ENCODE measurements at places on chromosomes 4 and X.

DNA sequence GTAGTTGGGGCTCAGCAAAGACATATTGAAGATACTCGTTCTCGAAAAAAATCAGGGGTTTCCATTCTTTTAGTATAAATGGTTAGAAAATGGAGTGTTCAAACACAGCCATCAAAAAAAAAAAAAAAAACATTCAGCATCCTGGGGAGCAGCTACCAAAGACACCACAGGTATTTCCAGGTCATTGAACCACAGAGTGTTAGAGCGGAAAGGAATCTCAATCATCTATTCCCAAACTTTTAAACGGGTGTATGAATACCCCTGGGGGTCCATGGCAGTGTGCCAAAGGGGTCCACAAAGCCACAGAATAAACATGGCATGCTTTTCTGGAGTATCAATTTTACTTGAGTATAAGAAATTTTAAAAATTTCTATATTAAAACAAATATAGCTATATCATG, 6.9 kb upstream of the FGF16 start:
- no peak for DNase-seq

- no peak for DNase-seq
Measured at GRCh38 chr4:47907089-47907646, 7.2 kb downstream of the NFXL1 start.

GRCh38 chr4:55122235-55122634, 3.2 kb downstream of the KDR start:
- no peak for DNase-seq

- no peak for DNase-seq
Measured at GRCh38 chr4:81572402-81572801, 100.7 kb upstream of the RASGEF1B start.

DNA sequence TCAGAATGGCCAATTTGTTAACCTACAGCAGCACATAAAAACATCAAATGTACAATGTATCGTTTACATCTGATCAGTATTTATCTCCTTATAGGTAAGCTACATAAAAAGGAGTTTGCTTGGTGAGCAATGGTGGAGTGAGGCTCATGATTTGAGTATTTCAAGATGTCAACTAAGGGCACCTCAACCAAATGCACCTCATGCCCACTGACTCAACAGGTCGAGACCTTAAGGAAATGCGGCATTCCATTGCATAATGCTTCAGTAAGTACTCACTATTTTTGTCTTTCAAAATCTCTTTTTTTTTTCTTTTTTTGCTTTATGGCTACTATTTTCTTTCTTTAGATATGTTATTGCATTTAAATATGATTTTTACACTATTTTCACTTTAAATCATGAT, 181.0 kb upstream of the TLL1 start:
- no peak for DNase-seq

DNA sequence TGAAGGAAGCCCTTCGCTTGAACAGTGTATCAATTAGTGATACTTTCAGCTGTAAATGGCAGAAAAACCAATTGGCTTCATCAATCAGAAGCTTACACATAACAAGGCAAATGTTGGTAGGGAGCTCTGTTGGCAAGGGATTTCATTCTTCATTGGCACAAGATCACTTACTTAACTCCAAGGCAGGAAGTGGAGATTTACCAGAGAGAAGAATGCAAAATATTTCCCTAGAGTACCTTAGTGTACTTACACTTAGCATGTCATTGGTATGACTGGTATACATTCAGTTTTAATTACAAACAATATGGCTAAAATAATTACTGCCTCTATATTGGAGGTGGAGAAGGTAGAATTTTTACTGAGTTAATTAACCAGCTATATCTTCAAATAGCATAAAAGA, 545.0 kb downstream of the GABRG1 start:
- DNase-seq: no peak

DNA sequence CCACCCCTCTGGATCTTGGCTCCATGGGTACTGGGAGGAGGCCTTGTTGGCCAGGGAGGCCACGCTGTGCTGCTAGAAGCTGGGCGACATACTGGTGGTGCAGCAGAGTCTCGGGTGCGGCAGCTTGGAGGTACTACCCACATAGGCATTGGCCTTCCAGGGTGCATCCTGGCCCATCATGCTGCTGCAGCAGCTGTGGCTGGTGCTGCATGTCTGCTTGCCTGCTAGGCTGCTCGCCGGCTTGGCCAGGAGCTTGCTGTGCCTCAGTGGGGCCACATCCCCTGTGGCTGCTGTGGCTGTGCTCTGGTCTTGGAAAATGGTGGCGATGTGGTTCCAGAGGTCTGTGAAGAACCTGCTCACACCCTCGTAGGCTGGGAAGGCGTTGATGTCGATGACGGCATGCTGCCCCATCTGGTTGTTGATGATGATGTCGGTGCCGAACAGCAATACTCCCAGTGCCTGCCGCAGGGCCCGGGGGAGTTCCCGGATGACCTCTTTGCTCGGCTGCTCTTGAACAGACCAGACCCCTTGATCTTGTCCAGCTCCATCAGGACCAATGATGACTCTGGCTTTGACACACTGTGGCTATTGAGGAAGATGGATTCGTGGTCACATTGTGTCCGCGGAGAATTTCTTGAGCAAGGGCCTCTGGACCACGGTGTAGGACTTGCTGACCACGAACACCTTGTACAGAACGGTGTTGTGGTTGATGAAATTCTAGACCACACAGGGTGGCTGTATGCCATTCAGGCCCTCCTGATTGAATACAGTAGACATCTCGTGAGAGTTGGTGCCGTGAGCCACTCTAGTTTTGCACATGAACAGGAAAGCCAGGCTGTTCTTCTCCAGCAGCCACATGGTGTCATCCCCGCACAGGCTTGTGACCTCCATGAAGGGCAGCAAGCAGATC, 11.8 kb downstream of the RBM10 start:
- DNase-seq: no peak

- DNase-seq: no peak
Measured at GRCh38 chrX:102859550-102859871, 77.6 kb upstream of the RAB40AL start.

- peak; percentile 76 for DNase-seq
Measured at GRCh38 chr4:2535376-2536192, 863 bp upstream of the FAM193A start.

DNA sequence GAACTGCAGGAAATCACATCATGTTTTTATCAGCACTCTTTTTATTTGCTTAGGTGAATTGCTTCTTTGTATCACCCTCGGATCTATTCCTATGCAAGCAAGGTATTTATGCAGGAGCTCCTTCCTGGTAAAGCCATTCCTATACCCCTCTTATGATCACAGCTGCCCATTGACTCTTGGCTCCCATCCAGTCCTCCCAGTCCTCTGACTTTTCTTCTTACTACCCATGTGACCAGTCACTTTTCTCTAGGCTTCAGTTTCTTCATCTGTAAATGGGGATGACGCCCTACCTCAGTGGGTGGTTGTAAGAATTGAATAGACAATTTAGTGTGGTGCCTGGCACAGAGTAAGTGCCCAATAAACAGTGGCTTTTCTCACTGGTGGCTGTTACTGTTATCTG, 144.9 kb downstream of the FHIP1A start:
- no peak for DNase-seq

DNA sequence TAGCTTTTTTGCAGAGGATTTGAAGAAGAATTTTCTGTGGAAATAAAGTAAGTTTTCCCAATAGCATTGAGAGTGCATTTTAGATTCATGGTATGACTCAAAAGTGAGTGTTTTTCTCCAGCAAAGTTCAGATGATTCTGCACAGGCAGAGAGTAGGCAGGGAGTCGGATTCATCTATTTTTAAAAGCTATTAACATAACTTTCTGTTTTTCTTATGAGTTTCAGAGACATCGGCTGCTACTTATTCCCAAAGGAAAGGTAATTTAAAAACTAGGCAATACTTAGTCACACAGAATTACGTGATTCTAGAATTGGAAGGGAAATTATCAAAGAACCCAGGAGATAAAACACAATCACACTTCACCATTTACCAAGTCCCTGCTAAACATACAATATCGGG, 4.4 kb downstream of the CCDC110 start:
- no peak for DNase-seq

DNA sequence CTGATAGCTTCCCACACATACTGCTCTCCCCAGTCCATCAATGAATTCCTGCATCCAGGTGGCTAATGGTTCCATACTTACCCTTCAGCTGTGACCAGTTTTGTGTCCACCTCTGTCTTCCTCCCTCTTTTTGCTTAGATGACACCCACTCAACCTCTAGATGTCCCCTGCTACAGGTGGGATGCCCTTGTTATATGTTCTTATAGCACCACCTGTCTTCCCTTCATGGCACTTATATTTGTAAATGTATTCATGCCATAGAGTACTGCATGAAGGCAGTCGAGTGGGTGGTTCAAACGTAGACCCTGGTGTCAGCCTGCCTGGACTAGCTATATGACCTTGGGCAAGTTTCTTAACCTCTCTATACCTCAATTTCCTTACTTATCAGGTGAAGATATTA, 6.5 kb upstream of the USP46 start:
- DNase-seq: peak; percentile 10

DNA sequence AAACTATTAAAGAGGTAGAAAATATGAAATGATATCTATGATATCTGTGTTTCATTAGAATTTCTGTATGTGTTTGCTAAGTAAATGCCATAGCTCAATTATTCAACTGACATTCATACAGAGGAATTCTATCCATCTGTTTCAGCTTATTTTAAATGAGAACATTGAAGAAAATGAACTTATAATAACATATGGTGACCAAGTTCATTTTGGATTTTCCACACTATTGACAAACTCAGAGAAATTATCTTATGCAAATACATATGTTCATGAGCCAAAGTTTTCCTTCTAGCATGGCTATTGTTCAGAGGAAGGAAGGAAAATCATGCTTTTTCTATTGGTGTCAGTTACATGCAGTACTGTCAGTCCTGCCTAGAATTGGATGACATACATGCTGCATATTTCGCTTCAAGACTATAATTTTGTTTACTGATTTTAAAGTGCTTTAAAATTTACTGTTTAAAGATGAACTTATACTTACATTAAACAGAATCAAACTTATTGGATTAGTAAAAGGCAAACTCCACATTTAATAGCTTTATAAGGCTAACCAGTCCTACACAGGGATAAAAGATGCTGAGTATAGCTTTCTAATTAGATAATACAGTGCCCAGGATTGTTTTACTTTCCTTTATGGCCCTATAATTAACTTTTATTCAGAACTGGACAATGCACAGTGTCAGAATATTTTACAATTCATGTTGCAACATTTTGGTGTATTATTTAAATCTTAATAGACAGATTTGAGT, 646.2 kb downstream of the TRAM1L1 start:
- DNase-seq: no peak

DNA sequence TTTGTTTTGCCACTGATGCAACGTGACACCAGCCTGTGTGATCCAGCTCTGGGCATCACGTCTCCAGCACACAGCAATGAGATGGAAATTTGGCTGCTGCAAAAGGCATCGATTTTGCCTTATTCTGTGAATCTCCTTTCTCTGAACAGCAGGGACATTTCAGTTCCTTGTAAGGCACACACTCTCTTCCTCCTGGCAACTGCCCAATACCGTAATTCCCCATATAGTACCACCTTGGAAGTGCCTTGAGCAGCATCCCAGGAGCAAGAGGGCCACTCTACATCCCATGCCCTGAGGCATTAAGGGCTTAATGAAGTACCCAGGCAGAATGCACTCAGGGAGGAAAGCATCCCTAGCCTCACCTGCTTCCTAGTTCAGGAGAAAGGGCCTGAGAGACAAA, 10.5 kb upstream of the MAMLD1 start:
- no peak for DNase-seq

- DNase-seq: no peak
Measured at GRCh38 chrX:18949291-18949943, 34.5 kb downstream of the PHKA2 start.

GRCh38 chrX:40132751-40133150, 35.0 kb upstream of the BCOR start:
- no peak for DNase-seq

- no peak for DNase-seq
Measured at GRCh38 chrX:130984782-130985181, 73.4 kb upstream of the ARHGAP36 start.

- DNase-seq: no peak
Measured at GRCh38 chr4:99438405-99438780, 3.3 kb upstream of the ADH7 start.

DNA sequence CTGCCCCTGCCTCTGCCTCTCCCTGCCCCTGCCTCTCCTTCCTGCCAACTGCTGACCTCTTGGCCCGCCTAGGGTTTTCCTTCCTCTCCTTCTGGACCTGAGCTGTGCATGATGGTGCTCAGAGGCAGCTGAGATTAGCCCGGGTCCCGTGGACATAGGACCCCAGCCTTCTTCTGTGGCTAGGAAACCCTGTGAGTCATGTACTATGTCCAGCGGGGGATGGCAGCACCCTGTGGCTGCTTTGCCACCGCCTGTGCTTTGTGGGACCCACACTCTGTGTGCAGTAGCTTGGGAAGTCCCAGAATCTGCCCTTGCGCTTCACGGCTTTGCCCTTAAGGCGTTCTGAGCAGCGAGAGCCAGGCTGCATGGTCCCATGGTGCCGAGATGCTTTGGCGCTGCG, 105.5 kb upstream of the PSAPL1 start:
- no peak for DNase-seq

- DNase-seq: no peak
Measured at GRCh38 chr4:4388311-4388790, 1.4 kb downstream of the NSG1 start.

- DNase-seq: no peak
Measured at GRCh38 chr4:155434904-155435303, 58.1 kb upstream of the MAP9 start.

DNA sequence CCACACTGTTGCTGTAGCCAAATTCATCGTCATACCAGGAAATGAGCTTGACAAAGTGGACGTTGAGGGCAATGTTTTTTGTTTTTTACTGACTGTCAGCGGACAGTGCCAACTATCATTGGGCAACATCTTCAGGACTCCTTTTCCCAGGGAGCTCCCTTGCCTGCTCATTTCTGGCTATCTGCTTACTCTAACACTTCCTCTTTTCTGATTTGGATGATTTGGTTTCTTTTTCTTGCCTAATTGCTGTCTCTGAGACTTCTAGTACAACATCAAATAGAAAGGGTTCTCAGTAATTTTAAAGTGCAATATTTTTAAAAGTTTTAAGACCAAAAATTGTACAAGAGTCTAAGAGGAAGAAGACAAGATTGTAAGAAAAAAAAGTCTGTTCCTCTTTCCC, 92.0 kb upstream of the KLHL4 start:
- no peak for DNase-seq

- DNase-seq: no peak
Measured at GRCh38 chr4:180153587-180153986, 2089.6 kb upstream of the TENM3 start.

GRCh38 chr4:24671849-24672248, 87.5 kb upstream of the DHX15 start:
- no peak for DNase-seq

- DNase-seq: no peak
Measured at GRCh38 chrX:9231491-9231890, 197.6 kb upstream of the FAM9B start.

DNA sequence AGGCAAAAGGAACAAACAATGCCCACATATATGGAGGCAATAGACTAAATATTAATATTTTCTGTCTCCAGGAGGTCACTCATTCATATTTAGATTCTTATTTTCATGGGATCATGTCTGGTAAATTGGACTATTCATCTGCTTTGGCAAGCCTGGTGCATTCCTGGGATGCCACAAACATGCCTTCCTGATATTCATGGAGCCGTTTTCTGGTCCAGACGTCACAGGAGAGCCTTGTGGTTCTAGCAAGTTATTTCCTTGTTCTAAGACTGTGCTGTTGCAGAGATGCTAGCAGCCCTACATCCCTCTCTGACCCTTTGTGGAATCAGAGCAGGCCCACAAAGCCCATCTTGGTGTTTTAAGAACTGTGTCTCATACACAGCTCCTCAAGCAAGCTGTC, 16.1 kb upstream of the EXOSC9 start:
- no peak for DNase-seq
